ENCODE measurements at places on chromosomes 7 and 10. TPM values are rescaled to one million over a fixed set of nuclear protein-coding genes. Genes with fewer than 3 reads are reported as not detected.

ZNF467 gene
- total RNA-seq, result 1.6 TPM

ZNF32 gene
- total RNA-seq, result 17.1 TPM

SYT15B gene
- 2.7 TPM for total RNA-seq

INSYN2A gene
- total RNA-seq, result 1.4 TPM

CYP3A4 gene
- not detected for total RNA-seq

SPDYE2 gene
- not detected for total RNA-seq

GJD4 gene
- total RNA-seq, result 0.06 TPM

Measured in A549 treated with CORT108297 at 1 μM for 4 hours (cell line).